ENCODE measurements at places on chromosomes 7 and 10.

DNA sequence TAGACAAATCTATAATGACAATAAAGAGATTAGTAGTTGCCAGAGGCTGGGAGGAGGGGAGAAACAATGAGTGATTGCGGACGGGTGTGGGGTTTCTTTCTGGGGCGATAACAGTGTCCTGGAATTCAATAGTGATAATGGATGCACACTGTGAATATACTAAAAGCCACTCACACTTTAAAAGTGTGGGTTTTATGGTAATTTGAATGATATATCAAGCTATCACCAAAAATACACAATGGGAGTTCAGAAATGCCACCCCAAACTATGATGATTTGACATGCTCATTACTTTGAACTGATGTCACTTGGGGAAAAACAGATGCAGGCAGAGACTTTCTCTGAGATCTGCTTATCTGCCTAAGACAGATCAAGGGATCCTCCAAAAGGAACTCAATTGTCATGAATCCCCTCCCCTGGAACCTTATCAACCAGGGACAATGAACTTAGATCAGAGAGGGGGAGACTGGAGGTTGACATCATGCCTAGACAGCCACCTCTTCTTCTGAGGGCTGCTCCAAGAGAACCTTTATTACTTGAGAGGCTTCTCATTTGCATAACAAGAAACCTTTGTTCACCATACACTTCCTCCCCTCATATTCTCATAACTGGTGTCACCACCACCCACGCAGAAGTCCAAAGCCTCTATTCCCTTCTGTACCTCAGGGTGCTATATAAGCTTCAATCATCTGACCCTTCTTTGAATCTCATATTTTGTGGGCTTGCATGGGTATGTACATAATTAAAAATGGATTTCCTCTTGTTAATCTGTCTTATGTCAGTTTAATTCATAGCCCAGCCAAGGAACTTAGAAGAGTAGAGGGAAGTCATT lies 14.8 kb upstream of the ZC3HAV1 start:
- no peak for DNase-seq

GRCh38 chr7:50265968-50266634 lies 38.4 kb upstream of the IKZF1 start:
- DNase-seq = no peak

- no peak for DNase-seq
Measured at GRCh38 chr7:22884911-22885788, 62.5 kb upstream of the TOMM7 start.

DNA sequence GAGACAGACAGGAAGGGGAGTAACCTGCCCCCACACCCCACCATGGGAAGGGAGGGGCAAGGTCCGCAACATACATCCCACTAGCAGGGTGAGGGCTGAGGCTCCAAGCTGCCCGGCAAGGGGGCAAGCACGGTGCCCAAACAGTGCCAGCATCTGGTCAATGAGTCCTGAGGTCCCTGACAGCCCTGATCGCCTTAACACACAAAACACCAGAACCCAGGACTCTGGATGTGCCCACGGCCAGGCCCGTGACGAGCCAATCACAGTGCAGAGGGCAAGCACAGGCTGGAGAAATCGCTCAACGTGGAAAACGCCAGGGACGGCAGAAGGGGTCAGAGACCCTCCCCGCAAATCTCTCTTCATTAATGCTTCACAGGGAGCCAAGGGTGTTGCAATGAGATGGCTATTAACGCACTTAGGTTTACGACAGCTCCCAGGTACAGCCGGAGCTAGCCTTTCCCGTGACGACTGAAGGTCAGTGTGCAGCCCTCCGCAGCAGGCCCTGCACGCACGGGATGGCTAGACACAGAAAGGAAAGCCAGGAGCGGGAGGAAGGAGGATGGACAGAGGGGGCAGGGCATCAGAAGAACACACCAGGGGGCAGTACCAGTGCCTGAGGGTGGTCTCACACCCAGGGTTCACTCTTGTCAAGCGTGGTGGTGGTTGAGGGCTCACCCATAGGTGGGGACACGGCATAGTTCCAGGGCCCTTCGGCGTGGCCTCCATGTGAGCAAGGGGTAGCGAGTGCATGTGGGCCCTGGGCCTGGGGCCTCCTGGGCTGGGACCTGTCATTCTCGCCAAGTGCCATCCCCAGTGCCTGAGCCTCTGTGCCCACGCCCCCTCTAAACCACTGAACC lies 220.5 kb downstream of the MAD1L1 start:
- no peak for DNase-seq

DNA sequence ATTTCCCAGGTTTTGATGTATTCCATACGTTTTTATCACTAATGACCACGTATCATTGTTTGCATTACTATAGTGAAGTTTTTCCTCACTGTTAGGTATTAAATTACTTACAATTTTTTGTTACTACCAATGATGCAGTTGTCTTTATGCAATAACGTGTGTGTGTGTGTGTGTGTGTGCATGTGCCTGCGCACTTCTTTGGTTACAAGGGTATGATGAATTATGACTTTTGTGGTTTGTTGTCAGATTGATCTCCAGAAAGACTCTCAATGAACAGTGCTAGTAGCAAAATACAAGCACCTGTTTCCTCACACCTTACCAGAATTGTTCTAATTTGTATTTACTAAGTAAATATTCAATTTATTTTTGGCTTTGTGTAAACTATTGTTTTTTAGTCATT lies 51.5 kb downstream of the MCMBP start:
- DNase-seq = no peak

DNA sequence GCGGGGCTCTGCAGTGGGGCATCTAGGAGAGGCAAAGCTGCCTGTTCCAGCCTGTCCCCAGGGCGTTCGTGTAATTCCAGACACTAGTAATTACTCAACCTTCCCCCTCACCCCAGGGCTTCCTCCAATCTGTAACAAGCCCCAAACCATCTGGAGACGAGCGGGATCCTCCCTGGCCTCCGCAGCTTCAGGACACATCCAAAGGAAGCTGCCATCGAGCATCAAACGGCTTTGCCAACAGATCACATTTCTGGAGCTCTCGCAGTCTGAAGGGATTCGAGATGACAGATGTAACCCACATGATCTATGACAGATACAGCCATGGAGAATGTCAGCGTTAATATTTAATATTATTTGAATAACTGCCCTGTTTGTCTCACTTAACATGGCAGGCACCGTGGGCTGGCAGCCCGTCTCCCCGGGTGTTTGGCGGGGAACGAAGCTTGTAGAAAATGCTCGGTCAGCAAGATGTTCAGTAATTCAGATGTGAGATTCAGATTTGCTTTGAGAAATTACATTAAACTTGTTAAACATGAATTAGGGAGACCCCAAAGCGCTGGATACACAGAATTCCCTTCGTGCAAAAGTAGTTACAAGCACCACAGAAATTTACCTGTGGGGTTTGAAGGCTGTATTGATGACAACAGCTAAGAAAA lies 108.5 kb upstream of the C7orf33 start:
- no peak for DNase-seq

- no peak for DNase-seq
Measured at GRCh38 chr7:26379711-26380110, 88.0 kb downstream of the SNX10 start.

DNA sequence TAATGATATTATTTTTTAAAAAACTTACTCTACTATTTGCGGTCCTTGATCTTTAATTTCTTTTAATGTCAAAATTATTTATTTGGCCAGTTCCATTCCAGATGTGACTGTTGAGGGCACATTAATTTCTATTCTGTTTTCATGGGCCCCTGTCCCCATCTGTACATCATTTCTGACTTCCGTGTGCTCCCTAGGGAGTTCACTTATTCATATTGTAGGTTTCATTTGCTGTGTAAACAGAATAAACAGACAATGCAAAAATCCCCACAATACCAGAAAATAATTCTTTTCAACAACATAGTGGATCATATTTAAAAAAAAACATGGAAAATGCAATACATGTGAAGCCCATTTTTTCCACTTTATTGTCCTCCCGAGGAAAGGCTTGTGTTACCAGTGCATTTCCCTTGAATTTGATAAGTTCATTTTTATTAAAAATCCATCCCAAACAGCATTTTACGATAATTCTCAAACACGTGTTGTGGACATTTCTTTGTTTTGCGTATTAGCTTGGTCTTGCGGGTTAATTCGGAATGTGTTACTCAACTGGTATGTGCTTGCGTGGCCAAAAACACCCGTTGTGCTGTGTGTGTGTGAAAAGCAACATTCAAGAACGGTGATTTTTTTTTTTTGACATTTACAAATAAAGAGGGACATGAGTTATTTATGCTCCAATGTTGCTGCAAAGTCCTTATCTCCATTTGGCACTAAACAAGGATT lies 138.4 kb downstream of the MGMT start:
- DNase-seq = peak; percentile 13

DNA sequence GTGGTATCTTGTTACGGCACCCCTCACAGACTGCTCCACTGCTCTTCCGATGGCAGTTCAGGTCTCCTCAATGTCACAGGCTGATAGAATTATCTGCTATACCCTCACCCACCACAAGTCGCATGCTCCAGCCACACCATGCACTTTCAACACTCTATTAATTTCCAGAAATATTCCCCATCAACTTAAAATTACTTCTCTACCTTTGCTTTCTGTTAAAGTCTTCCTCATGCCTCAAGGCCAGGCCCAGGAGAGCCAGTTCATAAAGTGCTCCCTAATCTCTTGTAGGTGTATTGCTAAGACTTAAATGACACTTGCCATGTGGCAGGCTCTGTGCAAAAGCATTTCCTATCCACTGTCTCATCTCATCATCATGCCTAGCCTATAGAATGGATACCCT lies 105.9 kb upstream of the ARID5B start:
- DNase-seq = no peak

GRCh38 chr10:4051011-4051640 lies 266.1 kb upstream of the KLF6 start:
- DNase-seq = no peak

- no peak for DNase-seq
Measured at GRCh38 chr7:74455928-74456327, 2.2 kb downstream of the GTF2IRD1 start.

DNA sequence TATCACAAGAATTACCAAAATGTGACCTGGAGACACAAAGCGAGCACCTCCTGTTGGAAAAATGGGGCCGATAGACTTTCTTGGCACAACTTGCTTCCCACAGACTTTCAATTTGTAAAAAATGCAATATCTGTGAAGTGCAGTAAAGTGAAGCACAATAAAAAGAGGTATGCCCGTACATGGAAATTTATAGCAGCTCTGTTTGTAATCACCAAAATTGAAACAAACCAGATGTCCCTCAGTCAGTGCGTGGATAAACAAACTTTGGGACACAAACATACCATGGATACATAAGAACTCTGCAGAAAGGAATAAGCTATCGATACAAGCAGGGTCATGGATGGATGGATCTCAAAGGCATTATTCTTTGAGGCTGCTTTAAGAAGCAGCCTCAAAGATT lies 33.6 kb downstream of the ARID5B start:
- no peak for DNase-seq

GRCh38 chr7:137462074-137462715 lies 118.7 kb upstream of the PTN start:
- DNase-seq = peak; percentile 24

GRCh38 chr7:85156661-85157208 lies 30.1 kb downstream of the SEMA3D start:
- DNase-seq = no peak

DNA sequence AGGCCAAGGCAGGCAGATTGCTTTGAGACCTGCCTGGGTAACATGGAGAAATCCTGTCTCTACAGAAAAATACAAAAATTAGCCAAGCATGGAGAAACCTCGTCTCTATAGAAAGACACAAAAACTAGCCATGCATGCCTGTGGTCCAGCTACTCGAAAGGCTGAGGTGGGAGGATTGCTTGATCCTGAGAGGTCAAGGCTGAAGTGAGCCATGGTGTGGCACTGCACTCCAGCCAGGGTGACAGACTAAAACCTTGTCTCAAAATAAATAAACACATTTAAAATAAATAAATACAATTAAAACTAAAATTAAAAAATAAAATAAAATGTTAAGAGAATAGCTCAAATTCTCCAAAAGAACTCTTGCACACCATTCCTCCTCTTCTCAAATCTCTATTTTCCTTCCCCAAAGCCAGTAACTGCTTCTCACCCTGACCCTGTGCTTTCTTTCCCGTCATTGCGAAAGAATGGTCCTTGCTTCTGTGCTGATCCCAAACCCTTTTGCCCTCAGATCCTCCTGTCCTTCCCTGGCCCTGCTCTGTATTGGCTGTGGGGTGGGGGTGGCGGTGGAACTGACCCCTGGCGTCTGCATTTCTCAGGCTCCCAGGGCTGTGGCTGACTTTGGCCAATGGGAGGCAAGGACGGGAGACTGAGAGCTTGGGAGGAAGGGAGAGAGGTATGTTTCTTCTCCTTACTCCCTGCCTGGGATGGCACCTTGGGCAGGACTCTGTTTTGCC lies 12.4 kb downstream of the SRGN start:
- no peak for DNase-seq

DNA sequence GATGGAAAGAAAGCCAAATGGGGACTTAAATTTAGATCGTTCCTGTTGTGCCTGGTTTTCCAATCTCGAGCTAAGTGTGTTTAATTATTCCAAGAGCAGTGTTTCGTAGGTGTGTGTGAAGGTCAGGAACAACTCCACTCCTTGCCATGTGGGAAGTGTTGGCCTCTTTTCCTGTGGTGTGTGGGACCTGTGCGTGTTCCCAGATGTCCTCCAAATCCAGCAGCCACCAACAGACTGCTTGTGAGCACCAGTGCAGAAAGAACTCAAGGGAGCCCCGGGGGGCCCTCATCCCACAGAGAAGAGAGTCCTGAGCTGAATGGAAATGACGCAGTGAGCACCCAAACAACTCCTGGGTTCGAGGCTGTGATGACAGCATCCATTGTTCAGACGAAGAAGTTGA lies 227.7 kb downstream of the TMEM178B start:
- no peak for DNase-seq

- DNase-seq = no peak
Measured at GRCh38 chr10:42476101-42476500, 162.3 kb downstream of the ZNF33B start.
